Osteocyte (in vitro differentiated cells): ENCODE measurements at places on chromosomes 6 and 20.

- DNase-seq, result no peak
Observed at GRCh38 chr6:105628156-105628860, 225.4 kb upstream of the PREP start.

GRCh38 chr6:111118826-111119225, 31.5 kb downstream of the SLC16A10 start:
- no peak for DNase-seq

DNA sequence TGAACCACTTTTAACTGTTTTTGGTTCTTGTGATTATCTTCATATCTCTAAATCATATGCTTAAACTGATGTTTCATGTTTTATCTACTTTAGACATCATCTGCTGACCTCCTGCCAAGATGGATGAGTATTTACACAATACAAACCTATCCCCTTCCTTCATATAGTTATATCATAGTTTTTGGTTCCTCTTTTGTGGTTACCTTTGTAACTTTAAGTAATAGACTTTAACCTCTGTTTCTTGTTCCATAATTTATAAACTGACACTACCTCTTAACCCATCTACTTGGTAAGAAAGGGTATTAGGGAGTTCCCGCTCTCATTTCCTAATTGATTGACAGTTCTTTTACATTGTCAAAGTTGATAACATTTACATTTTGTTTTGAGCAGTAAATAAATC, 11.9 kb downstream of the PCMT1 start:
- DNase-seq, result no peak

DNA sequence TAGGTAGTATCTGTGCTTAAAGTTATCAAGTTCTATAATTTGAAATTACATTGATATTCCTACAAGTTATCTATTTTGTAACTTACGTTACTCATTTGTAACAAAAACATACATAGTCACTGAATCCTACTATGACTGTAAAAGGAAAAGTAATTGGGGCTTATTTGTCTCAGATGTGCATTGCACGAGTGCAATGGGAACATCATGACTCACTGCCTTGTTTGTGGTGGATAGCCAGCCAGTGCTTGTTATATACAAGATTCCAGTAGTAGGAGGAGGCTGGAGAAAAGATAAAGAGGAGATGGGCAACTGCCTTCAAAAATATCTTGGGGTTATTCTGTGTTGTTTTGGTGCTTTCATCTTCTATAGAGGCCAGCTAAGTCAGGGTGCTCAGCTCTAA, 164.1 kb downstream of the RNF144B start:
- DNase-seq, result no peak

DNA sequence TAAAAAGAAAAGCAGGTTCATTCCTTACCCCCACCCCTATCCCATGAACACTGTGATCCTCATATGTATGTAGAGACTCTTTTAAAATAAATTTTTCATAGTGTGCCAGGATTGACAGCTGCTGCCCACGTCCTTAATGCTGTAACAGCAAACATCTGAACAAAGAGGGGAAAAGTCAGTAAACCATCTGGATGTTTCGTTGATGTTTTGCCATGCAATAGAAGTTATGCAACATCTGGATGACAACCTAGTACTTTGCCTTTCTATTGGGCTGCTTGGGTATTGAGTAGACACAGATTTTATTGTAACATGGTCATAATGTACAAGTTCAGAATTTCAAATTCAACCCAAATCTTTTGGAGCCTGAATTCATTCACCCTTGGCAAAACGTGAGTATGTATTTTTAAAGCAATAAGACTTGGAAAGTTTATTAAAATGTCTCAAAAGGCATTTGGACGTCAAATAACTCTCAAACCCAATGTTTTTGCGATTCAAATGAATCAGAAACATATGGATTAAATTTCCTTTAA, 500.3 kb downstream of the DHX35 start:
- DNase-seq, result no peak

- no peak for DNase-seq
Observed at GRCh38 chr6:144007478-144008119, 460 bp downstream of the PLAGL1 start.

DNA sequence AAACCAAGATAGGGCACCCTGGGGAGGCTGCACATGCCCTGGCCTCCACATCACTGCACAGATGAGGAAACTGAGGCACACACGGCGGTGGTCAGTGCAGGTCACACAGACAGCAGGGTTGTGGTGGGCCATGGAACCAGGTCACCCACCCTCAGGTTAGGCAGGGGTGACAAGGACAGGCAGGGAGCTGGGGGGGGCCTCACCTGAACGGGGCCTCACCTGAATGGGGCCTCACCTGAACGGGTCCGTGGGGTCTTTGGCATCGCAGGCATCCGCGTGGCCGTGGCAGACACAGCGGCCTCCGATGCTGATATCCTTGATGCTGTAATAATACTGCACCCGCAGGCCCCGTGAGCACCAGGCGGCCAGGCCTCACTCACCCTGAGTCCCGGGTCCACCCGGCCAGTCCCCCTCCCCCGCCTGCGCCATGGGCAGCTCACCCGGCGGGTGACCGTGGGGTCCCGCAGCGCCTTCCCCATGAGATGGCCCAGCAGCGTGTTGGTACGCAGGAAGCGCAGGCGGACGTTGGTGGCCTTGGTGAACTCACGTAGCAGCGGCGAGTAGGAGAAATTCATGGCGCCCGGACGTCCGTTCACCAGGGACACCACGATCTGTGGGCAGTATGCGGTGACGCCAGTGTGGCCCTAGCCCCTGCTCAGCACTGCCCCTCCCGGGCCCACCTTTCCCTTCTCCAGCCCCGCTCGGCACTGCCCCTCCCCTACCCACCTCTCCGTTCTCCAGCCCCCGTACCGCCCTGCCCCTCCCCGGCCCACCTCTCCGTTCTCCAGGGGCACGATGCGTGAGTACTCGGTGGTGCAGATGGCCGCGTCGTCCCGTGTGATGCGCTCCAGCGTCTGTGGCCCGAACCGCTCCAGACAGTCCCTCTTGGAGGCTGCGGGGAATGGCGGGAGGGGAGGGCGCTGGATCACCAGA, 15.4 kb downstream of the LAMA5 start:
- DNase-seq, result no peak

DNA sequence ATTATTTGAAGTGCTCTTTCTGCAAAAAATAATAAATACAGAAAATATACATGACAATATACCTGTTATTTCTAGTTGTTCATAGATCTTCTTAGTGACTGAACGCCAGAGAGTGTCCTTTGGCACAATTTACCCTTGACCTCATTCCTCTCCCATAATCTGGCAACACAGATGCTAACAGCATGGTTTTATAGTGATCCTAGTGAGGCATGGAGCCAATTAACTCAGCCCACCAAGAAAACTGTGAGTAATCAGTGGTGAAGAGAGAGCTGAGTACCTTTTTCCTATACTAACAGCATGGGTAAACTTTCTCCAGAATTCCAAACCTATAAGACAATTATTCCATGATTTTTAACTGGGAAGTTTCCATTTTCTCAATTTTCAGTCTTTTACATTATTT, 61.0 kb downstream of the VGLL2 start:
- DNase-seq, result no peak

DNA sequence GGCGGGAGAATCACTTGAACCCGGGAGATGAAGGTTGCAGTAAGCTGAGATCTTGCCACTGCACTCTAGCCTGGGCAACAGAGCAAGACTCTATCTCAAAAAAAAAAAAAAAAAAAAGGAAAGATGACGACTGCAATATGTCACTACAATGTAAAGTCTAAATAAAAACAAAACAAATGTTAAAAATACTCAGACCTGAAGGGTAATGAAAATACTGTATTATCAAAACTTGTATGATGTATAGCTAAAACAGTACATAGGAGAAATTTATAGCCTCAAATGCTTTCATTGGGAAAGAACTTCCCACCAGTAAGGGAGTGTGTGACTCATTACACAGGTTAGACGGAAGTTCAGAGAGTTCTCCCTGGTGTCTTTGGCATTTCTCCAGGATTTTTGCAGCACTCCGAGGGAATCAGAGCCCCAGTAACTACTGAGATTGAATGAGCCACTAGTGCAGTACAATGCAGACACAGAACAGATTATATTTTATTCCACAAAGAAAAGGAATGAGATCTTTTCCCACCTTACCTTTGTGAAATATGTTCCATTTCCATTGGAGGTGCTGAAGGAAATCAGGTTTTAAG, 12.5 kb upstream of the RALGAPB start:
- no peak for DNase-seq

DNA sequence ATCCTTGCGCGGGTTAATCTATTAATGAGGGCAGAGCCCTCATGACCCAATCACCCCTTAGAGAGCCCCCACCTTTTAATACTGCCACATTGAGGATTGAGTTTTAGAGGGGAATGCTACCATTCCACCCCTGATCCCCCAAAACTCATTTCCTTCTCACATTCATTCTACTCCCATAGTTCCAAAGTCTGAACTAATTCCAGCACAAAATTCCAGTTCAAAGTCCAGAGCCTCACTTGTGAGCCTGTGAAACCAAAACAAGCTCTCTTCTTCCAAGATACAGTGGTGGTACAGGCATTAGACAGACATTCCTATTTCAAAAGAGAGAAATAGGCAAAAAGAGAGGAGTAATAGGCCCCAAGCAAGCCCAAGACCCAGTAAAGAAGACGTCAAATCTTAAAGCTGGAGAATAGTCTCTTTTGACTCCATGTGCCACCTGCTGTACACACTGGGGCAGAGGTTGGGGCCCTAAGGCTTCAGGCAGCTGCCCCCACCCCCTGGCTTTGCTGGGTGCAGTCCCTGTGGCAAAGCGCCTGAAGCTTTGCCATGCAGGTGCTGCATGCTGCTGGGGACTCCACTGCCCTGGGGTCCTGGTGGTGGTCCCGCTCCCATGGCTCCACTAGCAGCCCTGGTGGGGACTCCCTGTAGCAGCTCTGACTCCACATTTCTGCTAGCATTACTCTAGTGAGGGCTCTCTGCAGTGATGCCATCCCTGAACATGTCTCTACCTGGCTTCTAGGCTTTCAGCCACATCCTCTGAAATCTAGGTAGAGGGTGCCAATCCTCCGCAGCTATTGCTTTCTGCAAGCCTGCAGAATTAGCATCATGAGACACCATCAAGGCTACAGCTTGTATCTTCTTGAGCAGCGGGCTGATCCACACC, 41.3 kb downstream of the RSPH3 start:
- DNase-seq, result no peak

DNA sequence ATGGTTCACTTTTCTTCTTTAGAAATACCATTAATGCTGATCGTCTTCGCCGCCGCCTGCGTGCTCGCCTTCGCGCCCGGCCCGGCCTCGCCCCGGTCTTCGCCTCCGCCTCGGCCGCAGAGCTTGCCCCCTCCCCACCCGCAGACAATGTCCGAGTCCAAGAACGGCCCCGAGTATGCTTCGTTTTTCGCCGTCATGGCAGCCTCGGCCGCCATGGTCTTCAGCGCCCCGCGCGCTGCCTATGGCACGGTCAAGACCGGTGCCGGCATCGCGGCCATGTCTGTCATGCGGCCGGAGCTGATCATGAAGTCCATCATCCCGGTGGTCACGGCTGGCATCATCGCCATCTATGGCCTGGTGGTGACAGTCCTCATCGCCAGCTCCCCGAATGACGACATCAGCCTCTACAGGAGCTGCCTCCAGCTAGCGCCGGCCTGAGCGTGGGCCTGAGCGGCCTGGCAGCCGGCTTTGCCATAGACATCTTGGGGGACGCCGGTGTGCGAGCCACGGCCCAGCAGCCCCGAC, 4.8 kb upstream of the PRPH2 start:
- DNase-seq, result no peak

DNA sequence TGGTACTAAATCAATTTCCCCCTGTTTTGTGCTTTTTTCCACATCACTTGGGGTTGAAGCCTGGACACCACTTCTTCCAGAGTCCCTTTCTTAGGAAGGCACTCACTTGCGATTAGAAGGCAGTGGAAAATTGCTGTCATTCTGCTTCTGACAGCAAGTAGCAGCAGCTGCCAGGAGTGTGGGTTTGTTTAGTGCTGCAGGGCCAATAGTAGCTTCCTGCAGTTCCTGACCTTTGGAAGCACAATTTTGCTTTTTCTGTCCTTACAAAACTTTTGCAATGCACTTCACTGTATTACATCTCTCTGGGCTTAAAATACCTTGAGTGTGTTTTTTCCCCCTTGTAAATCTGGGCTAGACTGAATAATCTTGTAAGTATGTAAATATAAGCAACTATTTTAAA, 12.5 kb upstream of the HLA-DRA start:
- no peak for DNase-seq

- no peak for DNase-seq
Observed at GRCh38 chr20:25032478-25033264, 25.3 kb downstream of the ACSS1 start.
